ENCODE measurements at places on chromosomes 1 and 21. TPM values are rescaled to one million over a fixed set of nuclear protein-coding genes. Genes with fewer than 3 reads are reported as not detected.

PBXIP1 gene
- total RNA-seq = 27.9 TPM

TRIM67 gene
- not detected for total RNA-seq

FCGR2B gene
- not detected for total RNA-seq

FMO4 gene
- total RNA-seq = 1.5 TPM

OR2L2 gene
- 0.08 TPM for total RNA-seq

OPN3 gene
- 11.1 TPM for total RNA-seq

LRIG2 gene
- total RNA-seq = 11.2 TPM

SLC25A34 gene
- total RNA-seq = 1.8 TPM

DIRAS3 gene
- not detected for total RNA-seq

ST6GALNAC3 gene
- not detected for total RNA-seq

RNF115 gene
- total RNA-seq = 20.0 TPM

KRTAP6-3 gene
- total RNA-seq = not detected

LMX1A gene
- not detected for total RNA-seq

BSND gene
- not detected for total RNA-seq

GBP5 gene
- 154 TPM for total RNA-seq

CAMK1G gene
- 0.07 TPM for total RNA-seq

VHLL gene
- total RNA-seq = 0.56 TPM

C1orf226 gene
- total RNA-seq = not detected

SYT14 gene
- total RNA-seq = not detected

CFHR5 gene
- total RNA-seq = not detected

LINGO4 gene
- total RNA-seq = 0.07 TPM

PRAMEF11 gene
- total RNA-seq = not detected

PRELP gene
- not detected for total RNA-seq

PDE4B gene
- total RNA-seq = 24.3 TPM

RGSL1 gene
- total RNA-seq = not detected

BROX gene
- total RNA-seq = 38.2 TPM

TNFSF4 gene
- 3.1 TPM for total RNA-seq
